Activated CD4-positive, alpha-beta T cell treated with anti-CD3 and anti-CD28 coated beads, Interleukin-2, amount 50 U/mL, for 4 hours (primary cell): ENCODE measurements at places on chromosomes 5 and 9.

DNA sequence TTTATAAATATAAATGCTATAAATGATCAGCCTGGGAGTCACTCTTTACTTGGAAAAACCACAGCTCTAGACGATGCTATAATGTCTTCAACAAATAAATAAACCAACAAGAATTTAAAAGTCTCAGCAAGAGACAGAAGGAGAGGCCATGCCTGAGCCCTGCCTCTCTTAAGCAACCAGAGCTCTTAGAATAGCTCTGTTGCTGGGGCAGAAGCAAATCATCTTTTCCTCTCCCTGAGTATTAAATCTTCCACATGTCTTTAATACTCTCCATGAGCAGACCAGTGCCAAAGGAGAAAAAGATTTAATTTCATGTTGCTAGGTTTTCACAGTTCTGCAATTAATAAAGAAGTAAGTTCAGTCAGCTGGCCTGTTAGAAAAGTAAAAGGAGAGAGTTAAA lies 408.0 kb upstream of the SLC30A5 start:
- DNase-seq: no peak

GRCh38 chr9:121944711-121945191 lies 148.4 kb downstream of the TTLL11 start:
- DNase-seq: no peak

- no peak for DNase-seq
Measured at GRCh38 chr5:32027717-32028458, 146.2 kb downstream of the GOLPH3 start.

DNA sequence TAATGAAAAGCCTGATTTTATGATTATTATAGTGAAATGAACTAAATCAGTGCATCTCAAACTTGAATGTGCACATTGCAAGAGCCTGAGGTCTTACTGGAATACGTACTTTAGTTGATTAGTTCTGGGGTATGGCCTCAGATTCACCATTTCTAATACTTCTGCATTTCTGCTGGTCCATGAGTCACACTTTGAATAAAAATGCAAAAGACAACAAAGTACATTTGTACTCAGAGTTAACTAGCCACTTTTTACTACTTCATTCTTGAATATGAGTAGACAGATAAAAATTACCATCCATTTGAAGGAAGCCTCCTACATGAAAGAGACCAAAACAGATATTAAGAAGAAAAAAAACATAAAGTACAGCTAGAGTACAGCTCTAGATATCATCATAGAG lies 27.1 kb upstream of the PRR16 start:
- DNase-seq: no peak

DNA sequence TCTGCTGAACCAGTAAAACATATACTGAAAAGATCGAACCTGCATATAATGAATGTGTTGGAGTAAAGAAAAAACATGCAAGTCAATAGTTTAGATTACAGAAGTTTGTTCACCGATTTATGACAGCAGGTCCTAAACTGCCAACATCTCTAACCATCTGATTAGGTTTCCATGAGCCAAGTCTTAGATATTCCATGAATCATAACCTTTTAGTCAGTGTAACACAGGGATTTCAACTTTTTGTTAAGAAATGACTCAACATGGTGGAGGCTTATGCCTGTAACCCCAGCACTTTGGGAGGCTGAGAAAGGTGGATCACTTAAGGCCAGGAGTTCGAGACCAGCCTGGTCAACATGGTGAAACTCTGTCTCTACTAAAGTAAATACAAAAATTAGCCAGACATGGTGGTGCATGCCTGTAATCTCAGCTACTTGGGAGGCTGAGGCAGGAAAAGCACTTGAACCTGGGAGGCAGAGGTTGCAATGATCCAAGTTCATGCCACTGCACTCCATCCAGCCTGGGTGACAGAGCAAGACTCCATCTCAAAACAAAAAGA lies 38.7 kb downstream of the APC start:
- DNase-seq: no peak

GRCh38 chr5:115309751-115310370 lies 13.4 kb upstream of the CCDC112 start:
- no peak for DNase-seq

- DNase-seq: peak; percentile 1
Measured at GRCh38 chr5:73625944-73626811, at the start of gene ARHGEF28. Gene ARHGEF28 (plus strand): TSS chr5:73626196. CDS start chr5:73684852, 58,656 bp downstream.

DNA sequence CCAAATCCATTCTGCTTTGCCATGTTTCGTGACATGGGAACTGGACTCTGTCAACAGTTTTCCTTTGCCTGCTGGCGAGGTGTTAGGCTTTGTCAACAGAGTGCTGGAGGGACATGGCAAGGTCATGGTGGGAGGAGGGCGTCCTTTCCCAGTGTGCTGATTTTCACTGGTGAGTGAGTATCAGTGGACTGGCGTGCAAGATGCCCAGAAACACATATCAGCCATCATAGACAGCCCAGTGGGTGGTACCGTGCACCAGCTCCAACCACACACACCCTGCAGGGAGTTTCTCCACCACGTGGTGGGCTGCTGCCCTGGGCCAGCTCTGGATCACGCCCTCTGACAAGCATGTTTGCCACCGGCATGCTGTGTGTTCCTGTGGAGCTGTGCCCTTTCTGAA lies 50.0 kb upstream of the ABL1 start:
- no peak for DNase-seq

DNA sequence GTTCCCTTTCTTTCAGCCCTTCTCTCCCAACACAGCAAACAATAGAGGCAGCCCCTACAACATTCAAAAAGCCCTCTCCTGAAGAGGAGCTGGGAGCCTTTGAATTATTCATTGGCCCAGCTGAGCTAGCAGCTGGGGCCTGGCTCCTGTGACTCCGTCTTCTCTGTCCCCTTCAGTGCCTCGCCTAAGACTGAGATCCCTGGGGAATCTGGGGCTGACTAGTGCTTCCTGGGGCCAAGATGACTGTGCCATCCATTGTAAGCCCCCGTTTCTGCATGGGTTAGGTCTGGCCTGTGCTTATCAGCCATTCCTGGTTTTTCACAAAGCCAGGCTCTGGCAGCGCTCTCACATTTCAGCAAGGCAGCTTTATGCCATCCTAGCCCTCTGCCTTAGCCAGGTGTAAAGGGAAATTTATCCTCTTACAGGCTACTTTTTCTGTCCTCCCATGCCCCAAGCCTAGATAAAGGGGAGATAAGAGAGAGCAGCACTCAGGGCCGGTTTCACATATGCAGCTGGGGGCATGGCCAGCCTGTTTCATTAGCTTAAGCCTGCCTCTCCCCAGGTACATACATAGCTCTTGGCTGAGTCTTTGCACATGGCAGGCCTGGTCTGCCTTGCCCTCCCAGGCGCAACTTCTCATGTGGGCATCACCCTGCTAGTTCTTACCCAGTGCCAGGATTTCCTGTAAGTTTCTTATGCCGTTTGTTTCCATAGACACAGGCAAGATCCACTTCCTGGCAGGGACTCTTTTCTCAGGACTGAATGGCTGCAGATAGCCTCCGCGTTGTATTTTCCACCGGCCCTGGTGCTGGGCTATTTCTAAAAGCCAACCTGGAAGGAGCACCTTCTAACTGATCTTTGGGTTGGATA lies 15.8 kb downstream of the PTPA start:
- no peak for DNase-seq

GRCh38 chr9:18390393-18390792 lies 83.6 kb upstream of the ADAMTSL1 start:
- no peak for DNase-seq

DNA sequence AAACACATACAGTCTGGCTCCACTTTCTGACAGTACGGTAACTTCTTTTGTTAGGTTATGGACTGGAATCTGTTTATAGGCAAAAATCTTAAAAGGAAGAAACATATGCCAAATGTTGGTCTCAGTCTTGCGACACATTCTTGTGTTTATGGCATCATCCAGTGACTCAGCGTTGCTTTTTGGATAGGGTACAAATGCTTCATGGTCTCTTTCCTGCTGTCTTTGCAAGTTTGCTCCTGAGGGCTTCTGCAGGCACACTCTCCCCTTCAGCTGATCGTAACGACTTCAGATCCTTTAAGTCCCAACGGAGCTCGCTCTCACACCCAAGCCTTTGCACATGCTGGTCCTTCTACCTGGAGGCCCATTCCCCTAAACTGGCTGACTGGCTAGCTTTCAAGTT lies 23.6 kb upstream of the TNFSF8 start:
- DNase-seq: no peak

GRCh38 chr5:86929123-86929766 lies 311.5 kb downstream of the COX7C start:
- no peak for DNase-seq

DNA sequence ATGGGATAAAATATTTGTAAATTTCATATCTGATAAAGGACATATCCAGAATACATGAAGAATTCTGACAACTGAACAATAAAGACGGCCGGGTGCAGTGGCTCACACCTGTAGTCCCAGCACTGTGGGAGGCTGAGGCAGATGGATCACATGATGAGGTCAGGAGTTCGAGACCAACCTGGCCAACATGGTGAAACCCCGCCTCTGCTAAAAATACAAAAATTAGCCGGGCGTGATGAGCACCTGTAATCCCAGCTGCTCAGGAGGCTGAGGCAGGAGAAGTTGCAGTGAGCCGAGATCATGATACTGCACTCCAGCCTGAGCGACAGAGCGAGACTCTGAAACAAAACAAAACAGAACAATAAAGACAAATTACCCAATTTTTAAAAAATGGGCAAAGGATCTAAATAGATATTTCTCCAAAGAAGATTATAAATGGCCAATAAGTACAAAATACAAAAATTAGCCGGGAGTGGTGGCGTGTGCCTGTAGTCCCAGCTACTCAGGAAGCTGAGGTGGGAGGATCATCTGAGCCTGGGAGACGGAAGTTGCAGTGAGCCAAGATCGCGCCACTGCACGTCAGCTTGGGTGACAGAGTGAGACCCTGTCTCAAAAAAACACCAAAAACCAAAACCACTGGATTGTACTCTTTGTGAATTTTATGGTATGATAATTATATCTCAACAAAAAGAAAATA lies 9.6 kb upstream of the NSD1 start:
- no peak for DNase-seq

DNA sequence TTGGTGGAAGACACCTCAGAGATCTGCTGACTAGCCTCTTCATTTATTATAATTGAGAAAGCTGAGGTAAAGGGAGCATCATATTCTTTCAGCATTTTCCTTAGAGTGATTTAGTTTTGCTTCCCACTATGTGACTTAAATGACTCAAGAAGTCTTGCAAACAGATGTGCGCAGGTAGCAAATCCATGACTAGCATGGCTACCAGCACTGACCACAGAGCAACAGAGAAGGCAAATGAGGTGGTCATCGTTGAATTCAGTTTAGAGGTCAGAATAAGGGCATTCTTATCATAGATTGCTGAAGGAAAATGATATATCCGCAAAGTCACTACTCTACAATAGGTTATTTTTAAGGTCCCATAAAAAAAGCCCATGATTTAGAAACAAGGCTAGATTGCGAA lies 162.2 kb downstream of the PIK3R1 start:
- DNase-seq: no peak

DNA sequence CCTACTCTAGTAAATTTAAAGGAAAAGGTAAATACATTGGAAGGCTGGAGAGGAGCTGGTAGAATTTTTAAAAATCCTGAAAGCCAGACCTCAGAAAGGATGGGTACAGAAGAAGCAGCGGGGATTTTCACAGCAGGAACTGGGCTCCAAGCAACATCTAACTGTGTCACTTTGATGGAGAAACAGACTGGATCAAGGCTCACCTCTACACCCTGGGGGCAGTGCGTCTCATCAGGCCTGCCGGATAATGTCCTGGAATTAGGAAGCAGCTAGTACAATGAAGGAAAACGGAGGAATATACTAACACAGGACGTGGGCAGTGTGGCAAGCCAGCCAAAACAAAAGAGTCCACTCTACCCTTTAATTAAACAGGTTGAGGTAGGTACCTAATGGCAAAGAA lies 463.6 kb downstream of the TAF11L14 start:
- no peak for DNase-seq

GRCh38 chr5:18968966-18969365 lies 1019.0 kb downstream of the CDH18 start:
- no peak for DNase-seq

- DNase-seq: no peak
Measured at GRCh38 chr5:126969548-126969947, 60.8 kb downstream of the MARCHF3 start.

DNA sequence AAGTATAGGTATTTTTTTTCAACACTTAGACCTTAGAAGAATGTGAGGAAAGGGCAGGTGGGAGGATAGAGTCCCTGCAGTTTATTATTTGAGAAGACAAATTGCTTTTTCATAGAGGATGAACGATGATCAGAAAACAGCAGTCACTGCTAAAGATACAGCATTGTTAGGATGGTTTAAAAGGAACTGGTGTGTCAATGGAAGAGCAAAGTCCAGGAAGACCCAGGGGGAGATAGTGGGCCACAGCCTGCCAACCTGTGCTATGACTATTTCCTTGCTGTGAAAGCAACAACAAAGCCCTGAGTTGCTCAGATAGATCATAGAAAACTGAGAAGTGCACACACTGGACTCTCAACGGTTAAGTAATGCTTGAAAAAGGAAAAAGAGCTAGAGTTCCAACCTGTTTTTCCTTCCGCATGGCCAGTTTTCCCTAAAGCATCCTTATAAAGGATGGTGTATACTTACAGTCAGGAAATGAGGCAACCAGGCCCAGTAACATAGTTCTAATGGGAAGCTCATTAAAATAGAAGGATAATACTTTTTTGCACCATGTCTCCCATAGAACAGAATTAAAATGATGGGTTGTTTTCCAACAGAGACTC lies 153.8 kb downstream of the CEMIP2 start:
- no peak for DNase-seq

DNA sequence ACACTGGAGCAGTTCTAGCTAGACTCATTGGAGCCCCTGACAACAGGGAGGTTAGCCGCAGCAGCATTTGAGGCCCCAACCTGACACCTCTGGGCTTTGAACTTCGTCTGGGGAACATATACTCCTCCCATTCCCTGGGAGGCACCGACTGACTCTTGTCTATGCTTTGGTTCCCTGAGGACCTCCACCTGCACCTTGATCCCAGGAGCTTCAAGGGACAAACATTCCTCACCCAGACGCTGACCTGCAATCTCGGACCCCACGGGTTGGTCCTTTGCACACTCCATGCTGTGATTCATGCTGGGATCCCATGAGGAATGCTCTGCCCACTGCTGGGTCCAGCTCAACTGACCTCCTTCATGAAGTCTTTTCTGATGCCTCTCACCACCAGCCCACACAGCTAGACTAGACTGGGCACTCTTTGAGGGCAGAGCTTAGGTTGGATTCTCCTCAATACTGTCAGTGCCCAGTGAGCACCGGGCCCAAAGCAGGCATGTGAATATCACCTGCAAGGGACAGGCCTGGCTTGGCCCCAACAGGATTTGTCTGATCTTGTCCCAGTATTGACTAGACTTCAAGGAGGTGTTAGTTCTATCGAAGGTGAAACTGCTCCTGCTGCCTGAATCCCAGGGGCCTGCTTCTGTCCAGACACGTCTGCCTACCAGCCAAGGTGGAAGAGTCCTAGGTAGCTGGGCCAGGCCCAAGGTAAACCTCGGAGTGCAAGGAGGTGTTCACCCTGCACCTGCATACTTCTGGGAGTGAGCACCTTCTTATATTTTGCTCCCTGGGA lies 51.8 kb upstream of the ZBTB43 start:
- no peak for DNase-seq

DNA sequence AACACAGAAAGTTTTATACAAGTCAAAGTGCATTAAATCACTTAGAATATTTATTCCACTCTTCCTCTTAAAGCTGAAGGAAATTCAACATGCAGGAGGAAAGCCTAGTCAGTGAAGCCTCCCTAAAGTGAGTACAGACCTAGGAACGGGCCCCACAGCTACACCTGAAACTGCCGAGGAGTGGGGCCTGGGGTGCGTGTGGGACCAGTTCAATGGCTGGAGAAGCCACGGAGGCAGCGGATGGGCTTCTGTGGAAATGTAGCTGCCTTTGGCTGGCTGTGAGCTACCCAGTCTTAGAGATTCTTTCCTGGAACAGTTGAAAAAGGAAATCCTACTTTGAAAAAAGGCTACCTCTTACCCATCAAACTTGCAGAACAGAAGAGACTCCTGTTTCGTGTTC lies 16.6 kb downstream of the ARPC5L start:
- no peak for DNase-seq
